Stimulated activated CD4-positive, alpha-beta T cell treated with anti-CD3 and anti-CD28 coated beads, Interleukin-1b, Interleukin-23, amount 100 ng/mL, for 1 hour (primary cell): ENCODE measurements at places on chromosomes 2 and 18.

GRCh38 chr2:18901242-18901641 lies 311.9 kb upstream of the NT5C1B start:
- no peak for DNase-seq

DNA sequence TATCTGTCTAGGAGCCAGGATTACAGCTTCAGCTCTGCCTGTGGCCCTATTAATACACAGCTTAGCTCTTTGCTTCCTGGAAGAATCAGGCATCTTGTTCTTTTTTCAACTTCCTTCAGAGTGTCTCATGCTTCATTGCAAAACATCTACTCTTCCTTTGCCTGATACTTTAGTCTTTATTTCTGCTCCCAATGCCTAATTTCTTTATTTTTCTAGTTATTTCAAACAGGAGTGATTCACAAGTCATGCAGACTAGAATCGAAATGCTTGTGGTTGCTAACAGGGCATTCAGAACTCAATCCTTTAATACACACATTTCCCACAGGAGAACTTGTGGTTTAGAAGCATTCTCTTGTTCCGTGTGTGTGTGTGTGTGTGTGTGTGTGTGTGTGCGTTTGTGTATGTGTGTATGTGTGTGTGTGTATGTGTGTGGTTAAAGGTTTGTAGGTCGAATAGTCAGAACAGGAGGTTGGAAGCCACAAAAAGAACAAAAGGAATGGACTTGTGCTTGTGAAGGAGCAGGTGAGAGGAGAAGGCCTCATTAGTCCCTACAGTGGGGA lies 28.3 kb upstream of the INSIG2 start:
- DNase-seq: no peak

DNA sequence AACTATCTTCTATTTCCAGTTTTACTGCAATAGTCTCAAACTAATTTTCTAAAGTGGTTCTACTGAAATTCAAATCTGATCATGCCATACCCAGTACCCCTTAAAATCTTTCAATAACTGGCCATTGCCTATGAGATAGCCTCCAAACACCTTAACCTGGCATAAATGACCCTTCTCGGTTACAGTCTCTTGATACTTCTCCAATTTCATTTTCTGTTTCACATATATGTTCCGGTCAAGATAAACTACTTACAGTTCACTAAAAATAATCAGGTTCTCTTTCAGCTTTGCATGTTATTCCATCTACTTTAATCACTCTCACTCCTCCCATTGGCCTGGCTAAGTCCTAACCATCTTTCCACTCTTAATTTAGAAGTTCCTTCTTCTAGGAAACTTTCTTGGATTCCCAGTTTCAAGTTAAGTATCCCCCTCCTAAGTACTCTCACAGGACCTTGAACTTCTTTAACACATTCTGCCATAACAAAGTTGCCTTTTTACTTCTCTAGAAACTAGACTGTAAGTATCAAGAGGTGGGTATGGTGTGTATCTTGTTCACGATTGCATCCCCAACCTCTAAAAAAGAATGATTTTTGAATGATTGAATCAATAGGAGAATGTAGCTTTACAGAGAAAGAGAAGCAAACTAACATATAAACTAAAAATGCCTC lies 110.2 kb upstream of the RBBP8 start:
- no peak for DNase-seq

DNA sequence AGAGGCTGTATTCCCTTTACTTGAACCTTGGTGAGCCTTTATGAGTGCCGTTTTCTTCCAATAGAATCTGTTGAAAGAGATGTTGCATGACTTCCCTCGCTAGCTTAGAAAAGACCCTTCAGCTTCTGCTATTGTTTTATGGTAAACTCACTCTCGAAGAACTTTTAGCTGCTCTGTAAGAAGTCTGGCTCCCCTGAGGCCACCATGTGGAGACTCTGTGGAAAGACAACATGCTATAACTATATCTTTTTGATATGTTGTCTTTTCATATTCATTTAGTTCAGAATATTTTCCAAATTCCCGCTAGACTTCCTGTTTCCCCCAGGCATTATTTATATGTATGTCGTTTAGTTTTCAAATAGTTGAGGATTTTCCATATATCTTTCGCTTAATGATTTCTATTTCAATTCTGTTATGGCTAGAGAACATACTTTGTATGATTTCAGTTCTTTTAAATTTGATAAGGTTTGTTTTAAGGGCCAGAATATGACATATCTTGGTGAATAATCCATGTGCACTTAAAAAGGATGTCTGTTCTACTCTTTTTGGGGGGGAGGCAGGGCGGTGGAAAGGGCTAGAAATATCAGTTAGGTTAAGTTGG lies 64.1 kb downstream of the PTPN4 start:
- no peak for DNase-seq

DNA sequence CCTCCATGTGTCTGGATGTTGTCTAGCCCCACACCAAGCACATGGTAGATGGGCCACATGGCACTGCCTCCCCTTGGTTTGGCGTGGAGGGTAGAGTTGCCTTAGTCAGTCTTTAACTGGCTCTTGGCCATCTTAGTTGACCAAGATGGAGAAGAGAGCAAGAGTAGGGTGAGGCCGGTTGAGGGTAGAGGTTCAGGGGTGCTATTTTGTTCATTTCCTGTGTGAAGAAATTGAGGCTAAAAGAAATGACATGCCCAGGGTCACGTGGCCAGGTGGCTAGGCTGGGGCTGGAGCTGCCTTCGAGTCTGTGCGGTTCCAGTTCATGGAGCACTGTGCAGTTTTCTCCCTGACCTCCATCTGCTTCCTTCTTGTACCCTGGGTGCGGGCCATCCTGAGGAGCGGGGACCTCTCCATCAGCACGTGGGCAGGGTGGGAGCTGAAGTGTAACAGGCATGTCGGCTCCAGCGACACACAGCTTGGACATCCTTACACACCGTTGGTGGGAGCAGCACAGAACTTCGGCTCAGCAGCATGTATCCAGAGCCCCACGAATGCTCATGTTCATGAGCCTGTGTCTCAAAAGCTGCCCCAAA lies 213.2 kb downstream of the GBX2 start:
- no peak for DNase-seq

DNA sequence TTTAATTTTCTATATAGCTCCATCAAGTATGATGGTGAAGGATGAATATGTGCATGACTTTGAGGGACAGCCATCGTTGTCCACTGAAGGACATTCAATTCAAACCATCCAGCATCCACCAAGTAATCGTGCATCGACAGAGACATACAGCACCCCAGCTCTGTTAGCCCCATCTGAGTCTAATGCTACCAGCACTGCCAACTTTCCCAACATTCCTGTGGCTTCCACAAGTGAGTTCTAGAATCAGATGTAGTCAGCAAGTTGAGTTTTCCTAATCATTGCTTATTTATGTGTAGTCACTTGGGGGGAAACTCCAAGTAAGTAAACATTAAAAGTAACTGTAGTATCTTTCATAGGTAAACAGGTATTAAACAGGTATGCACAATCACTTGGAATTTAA lies 24.8 kb downstream of the SMAD4 start:
- DNase-seq: no peak

DNA sequence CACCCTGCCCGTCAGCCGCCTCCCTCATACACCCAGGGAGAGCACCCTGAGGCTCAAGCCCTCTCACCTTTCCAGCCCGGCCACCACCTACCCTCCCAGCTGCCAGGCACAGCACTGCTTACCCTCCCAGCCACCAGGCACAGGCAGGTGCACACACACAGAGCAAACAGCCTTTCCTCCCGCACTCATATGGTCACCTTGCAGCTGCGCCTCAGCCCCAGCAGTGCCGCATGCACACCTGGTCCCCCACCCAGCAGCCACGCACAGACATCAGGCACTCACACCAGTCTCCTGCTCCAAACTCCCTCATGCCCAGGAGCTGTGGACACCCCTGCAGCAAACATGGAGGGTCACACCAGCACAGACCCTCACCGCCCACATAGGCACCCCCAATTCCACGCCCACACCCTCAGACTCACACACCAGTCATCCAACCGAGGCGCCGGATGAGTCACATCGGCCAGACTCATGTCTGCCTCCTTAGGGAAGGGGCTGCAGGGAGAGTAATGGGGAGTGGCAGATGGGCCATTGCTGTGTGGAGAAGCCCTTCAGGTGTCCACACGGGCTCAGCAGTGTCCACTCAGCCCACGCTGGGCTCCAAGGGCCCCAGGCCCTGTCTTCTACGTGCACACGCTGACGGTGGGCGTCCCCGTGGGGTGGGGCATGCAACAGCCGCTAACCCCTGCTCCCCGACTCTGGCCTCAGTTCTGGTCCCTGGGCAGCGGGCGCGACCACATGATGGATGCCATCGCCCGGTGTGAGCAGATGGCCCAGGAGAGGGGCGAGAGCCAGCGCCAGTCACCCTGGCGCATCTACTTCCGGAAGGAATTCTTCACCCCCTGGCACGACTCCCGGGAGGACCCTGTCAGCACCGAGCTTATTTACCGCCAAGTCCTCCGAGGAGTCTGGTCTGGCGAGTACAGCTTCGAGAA lies 22.3 kb upstream of the GPR17 start:
- DNase-seq: no peak

GRCh38 chr18:8952769-8953760 lies 149.4 kb upstream of the NDUFV2 start:
- DNase-seq: no peak

- DNase-seq: no peak
Measured at GRCh38 chr2:98205889-98206288, 118.9 kb downstream of the VWA3B start.
